ENCODE measurements at places on chromosomes 7 and 10.

DNA sequence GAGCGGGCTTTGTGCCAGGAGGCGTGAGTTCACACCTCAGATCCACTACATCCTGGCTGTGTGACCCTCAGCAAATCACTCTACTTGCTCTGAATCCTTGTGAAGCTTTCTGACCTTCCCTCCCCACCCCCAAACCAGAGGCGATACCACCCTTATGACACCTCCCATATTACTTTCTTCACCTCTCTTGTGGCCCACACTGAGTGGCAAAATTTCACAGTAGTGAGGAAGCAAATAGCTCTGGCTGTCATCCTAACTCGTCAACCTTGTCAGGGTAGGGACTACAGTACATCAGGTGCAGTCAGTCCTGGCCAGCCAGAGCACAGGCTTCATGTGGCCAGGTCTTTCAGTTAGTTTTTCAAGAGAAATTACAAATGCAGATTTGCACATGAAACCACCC, 19.1 kb downstream of the COL13A1 start:
- DNase-seq, result no peak

DNA sequence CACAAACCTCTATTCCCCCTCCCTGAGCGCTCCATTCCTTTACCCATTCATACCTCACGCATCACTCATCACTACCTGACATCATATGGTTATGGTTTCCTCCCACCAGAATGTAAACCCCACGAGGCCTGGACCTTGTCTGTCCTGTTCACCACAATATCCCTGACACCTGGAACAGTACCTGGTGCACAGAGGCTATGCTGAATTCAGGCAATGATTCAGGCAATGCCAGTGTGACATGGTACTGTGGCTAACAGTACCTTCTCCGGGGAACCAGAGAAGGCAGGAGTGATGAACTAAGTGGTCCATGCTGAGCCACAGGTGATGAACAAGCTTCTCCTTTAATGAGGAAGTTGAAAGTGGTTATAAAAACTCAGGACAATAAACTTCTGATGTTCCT, 202.5 kb upstream of the PLXNA4 start:
- no peak for DNase-seq

DNA sequence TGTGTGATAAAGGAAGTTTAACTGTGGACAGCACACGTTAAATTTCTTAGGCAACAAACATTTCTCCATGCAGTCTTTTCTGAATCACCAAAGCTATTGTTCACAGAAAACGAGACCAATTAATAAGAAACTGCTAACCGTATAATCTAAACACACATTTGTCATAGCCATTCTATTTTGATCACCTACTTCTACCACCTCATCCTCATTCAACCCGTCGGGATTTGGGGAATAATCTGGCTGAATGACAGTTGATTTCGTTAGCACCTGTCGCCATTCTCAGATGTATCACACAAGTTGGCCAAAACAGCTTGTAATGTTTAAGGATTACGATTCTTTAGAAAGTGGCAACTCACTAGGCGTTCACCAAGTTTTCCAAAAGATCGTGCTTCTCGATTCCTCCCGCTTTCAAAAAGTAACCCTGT, 1.2 kb downstream of the EZH2 start:
- DNase-seq, result peak; percentile 50

DNA sequence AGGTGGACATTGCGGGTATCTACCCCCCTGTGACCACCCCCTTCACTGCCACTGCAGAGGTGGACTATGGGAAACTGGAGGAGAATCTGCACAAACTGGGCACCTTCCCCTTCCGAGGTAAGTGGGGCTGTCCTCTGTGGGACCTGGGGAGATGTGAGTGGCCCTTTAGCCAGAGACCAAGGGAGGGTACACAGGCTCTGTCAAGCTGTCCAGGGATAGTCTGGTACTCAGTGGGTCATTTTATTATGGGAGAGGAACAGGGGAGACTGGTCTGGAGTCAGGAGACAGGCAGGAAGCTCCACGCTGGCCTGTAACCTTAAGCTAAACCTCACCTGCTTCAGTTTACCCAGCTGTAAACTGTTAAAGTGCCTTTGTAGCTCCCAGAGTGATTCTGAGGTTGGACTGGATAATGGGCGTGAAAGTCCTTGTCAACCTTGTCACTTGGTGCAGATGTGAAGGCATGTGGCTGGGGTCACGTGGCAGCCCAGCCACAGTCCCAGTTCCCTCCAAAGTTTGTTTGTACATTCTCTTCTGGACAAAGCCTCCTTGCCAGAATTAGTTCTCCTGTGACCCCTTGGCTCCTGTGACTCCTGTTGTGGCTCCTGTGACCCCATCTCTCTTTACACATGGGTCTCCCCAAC, 729 bp downstream of the HOGA1 start:
- DNase-seq, result no peak

- DNase-seq, result no peak
Observed at GRCh38 chr10:123703195-123703790, 37.1 kb downstream of the GPR26 start.

- no peak for DNase-seq
Observed at GRCh38 chr7:120521761-120522737, 249.1 kb downstream of the KCND2 start.

- DNase-seq, result no peak
Observed at GRCh38 chr7:94980418-94981142, 73.2 kb downstream of the PPP1R9A start.

DNA sequence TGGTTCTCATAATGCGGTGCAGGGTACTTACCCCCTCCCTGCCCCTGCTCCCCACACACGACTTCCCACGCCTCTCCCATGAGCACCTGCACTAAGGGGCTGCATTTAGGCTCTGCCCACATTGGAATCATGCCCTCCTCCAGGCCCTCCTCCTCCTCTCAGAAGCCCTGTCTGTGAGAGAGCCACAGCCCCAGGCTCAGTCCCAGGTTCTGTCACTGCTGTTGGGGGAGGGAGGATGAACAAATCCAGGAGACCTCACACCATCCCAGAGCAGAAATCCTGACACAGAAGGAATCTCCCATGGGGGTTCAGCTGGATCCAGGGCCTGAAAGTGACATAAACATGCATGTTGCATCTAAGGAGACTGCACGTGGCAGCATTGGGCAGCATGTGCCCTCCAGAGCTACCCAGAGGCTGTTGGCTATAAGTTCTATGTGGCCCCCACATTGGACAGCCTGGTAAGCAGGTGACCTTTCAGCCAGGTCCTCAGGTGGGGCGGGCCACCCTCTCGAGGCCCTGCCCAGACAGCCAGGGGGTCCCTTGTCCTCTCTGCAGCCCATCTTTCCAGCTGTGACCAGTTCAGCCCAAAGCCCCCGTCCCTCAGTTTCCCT, 1.6 kb upstream of the PILRA start:
- no peak for DNase-seq

GRCh38 chr7:116083796-116084195, 53.2 kb upstream of the TFEC start:
- DNase-seq, result no peak

DNA sequence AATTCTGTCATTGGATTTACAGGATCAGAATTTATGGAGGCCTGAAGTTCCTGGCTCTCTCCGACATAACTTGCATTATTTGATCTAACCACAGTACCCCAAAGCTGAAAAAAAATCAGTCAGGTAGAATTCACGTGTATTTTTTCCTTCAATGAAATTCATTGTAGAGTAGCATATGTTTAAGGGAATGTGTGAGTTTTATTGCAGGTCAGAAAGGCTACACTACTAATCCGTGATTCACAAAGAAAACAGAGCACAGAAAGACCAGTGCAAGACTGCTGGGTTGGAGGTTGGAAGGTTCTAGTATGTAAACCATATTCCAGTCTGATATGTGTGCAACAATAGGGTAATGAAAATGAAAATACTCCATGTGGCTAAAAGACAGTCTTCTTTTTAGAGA, 247.0 kb upstream of the FERD3L start:
- peak; percentile 44 for DNase-seq

- DNase-seq, result no peak
Observed at GRCh38 chr10:8543361-8544056, 489.0 kb downstream of the GATA3 start.

DNA sequence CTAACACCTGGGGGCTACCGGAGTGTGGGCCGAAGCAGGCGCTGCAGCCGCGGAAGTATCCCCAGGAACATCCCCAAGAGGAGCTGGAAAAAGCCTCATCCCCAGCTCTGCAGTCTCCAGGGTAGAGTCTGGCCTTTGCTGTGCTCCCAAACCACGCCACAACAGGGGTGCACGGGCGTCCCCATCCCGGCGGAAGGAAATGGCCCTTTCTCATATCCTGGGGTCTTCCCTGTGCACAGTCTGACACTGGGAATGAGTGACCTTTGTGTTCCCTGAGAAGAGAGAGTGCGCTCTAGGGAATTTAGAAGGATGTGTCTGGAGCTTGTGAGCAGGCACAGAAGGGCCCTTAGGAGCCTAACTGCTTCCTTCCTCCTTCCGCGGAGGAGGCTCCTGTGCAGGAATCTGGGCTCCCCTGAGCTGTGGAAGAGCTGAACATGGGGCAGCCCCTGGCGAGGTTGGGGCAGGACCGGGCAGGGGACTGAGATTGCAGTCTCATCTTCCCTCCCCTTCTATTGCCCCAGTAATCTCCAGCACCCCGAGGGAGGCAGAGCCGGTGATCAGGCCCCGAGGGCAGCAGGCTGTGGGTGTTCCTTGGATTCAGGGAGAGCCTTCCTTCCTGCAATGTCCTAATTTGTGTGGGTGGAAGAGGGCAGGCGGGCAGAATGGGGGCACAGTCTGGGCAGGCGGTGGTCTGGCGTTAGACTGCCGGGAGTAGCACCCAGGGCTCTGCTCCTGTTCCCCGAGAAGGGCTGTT, 1.3 kb downstream of the REPIN1 start:
- peak; percentile 28 for DNase-seq

- no peak for DNase-seq
Observed at GRCh38 chr10:44238212-44238611, 146.7 kb downstream of the CXCL12 start.

DNA sequence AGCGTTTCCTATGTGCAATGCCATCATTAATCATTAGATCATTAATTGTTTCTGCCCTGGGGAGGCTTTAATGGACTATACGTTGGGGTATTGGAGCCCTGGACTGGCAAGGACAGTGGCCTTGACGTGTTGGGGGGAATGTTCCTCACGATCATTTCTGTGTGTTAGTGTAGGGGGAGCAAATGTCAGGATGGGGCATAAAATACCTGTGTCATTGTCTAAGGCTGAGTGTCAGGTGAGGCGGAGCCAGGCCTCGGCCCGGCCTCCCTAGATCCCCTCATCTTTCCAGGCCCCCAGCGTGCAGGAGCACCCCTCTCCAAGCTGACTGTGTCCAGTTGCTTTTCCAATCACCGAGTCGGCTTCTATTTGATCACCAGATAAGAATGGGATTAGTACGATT, 346.4 kb upstream of the SHH start:
- no peak for DNase-seq

GRCh38 chr10:77398986-77399755, 238.4 kb downstream of the KCNMA1 start:
- DNase-seq, result no peak

- DNase-seq, result no peak
Observed at GRCh38 chr10:34384372-34384771, 430.7 kb downstream of the PARD3 start.

DNA sequence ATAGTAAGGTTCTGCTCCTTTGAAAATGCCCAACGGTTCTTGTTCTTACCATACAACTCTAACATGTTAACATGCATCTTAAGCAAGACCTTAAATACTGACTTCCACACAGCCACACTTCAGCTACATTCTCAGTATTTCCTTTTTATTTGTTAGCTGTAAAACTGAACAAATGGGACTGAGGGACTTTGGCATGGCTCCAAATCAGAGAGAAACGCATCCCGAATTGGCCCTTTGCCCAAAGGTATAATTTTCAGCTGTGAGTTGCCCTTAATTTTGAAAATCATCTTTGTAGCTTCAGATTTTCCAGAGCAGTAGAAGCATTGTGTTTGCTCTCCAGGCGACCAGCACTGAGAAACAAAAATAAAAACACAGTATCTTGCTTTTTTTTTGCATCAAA, 56.4 kb downstream of the NEUROD6 start:
- no peak for DNase-seq

DNA sequence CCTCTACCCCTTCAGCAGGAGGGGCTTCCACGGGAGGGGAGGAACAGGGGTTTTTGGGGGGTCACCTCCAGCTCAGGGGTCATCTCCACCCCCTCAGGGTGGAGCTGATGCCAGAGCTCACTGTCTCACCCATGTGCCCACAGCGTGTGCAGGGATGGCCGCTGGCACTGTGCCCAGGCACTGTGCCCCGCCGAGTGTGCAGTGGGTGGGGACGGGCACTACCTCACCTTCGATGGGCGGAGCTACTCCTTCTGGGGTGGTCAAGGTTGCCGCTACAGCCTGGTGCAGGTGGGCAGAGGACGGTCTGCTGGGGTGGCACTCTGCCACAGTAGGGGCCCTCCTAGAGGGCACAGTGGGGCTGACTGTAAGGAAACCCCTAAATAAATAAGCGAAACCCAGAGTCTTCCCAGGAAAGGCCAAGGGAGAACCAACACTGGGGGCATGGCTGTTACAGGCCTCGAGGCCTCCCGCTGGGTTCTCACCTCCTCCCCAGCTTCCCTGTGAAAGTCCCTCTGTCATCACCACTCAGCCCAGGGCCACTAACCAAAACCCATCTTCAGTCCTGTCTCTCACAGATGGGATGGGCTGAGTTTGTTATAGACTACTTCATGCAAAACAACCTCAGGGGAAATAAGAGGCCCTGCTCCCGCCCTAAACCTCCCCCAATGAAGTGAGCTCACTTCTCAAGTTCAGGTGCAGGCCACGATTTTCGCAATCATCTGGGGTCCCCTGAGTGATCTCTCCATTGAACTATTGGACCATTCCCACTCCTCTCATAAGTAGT, 7.4 kb upstream of the ZNF467 start:
- DNase-seq, result no peak

DNA sequence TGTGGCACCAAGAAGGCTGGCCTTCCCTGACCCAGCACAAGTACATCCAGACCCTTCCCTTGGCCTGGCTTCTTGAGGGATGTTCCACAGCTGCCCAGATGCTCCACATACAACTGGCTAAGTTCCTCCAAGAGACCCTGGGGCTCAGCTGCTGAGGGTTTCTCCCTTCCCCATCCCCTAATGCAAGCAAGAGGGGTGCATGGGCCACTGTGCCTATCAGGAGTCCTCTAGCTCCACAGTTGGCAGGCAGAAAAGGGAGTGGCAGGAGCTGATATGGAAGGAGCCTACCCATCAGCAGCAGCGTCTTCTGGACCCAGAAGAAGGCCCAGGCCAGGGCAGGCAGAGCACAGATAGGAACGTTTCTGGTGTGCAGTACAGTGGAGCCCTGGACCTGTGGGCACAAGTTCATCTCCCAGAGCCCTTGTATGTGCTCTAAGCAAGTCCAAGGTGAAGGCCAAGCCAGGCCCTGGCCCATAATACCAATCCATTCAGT, 26.2 kb downstream of the VSIR start:
- no peak for DNase-seq

DNA sequence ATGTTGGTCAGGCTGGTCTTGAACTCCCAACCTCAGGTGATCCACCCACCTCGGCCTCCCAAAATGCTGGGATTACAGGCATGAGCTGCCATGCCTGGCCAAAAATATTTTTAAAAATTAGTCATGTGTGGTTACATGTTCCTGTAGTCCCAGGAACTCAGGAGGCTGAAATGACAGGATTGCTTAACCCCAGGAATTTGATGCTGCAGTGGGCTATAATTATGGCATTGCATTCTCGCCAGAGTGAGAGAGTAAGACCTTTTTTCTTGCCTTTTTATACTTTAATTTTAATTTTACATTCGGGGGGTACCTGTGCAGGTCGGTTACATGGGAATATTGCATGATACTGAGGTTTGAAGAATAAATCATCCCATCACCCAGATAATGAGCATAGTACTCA, 86.6 kb upstream of the ZNF92 start:
- no peak for DNase-seq
